Myocyte (in vitro differentiated cells): ENCODE measurements at places on chromosomes 1 and 21.

DNA sequence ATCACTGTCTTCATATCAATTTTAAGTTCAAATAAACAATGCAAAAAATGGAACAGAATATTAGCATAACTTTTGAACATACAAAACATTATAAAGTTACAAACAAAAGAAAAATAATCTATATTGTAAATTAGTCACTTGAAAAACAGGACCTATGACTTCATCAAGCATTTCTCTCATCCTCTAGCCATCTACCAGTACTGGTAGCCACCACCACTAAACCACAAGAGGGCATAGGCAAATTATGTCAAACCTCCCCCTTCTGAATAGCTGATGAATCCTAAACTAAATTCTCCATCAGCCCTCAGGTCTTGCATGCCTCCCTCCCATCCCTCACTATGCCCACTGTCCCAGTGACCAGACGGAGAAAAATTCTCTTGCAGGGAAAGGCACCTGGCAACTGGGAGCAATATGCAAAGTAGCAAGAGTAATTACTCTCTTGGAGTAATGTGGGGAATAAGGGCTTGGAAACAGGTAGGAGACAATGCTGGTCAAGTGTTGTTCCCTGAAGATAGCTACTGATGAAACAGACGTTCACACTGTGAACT lies 37.1 kb downstream of the SSX2IP start:
- DNase-seq, result peak; percentile 19

DNA sequence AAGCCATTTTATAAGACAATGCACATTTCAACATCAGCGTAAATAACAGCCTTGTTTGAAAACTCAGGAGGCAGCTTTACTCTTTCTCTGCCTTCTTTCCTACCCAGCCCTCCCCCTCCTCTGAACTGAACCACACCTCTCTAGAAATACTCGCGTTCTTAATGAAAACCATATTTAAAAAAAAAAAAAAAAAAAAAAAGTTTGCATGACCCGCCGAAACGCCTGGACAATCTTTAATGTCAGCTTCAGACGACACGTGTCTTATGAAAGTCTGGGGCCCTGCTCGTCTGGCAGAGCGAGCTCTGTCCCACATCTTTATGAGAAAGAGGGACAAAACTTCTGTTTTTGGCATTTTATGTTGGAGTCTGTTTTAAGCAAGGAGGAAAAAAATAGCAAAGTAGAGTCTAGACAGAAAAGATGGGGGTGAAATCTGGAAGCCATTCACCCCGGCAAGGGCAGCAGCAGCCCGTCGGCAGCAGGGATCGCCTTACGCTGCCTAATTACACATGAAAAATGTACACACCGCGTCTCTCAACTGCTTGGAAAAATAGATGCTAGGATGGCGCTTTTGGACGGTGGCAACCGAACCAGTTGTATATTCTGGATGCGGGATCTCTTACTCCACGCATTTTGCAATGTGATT lies 130.4 kb upstream of the ETS2 start:
- no peak for DNase-seq

DNA sequence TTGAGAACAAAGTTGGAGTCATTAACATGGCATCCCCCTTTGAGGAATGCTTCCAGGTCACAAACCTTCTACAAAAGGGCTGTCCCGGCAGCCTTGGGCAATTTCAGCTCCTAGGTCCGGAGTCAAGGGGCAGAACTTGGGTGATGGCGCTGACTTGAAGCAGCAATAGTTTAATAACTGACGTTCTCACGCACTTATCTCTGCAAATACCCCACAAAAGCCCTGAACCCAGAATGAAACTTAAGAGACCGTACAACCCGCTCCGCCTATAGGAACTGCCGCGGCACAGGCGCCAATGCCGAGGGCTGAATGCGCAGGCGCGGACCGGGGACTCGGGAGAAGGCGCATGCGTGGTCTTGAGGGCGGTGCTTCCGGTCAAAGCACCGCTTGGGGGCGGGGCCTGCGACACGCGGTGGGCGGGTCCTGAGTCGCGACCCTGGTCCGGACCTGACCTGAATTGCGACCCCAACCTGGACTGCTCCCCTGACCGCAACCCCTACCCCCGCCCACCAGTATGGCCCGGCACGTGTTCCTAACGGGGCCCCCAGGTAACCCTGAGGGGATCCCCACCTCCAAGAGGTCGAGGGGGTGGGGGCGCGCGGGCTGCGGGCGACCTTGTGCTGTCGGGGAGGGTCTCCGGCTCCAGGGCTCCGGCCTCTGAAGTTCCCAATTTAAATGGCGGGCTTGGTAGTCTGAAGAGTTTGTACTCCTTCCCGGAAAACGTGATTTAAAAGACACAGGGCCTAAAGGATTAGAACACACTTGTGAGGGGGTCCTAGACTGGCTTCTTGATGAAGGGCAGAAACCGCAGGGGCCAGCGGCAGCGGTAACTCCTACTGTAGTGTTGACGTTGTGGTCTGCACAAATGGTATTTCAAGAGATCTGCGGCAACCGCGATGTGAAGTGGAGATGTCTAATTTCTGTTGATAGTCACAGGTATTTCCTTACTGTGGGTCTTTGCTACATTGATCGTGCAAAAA lies at the start of gene NTPCR:
NTPCR (plus strand) TSS at position 415 of the 980 bp plus-strand sequence; CDS start at position 515, 100 bp downstream.
- peak; percentile 94 for DNase-seq

GRCh38 chr1:7630378-7630777 lies 140.7 kb upstream of the VAMP3 start:
- no peak for DNase-seq

DNA sequence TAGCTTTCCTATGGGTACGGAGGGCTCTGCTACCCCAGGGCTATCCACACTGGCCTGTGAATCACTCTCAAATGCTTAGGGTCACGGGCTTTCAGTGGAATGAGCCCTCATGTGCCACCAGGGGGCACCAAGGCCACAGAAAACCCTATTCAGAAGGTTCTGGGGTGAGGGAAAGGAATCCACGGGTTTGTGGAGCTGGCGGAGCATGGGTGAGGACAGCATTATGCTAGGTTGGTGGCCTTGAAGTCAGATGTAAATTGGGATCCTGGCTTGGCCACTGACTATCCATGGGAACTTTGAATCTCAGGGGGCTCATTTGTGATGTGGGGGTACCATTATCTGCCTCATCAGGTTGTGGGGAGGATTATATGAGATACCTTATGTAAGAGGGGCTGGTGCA lies 5.1 kb upstream of the LAMTOR5 start:
- DNase-seq, result peak; percentile 78

GRCh38 chr1:209356976-209357377 lies 226.5 kb upstream of the CAMK1G start:
- no peak for DNase-seq

GRCh38 chr1:25442178-25442577 lies 11.5 kb downstream of the MACO1 start:
- no peak for DNase-seq

DNA sequence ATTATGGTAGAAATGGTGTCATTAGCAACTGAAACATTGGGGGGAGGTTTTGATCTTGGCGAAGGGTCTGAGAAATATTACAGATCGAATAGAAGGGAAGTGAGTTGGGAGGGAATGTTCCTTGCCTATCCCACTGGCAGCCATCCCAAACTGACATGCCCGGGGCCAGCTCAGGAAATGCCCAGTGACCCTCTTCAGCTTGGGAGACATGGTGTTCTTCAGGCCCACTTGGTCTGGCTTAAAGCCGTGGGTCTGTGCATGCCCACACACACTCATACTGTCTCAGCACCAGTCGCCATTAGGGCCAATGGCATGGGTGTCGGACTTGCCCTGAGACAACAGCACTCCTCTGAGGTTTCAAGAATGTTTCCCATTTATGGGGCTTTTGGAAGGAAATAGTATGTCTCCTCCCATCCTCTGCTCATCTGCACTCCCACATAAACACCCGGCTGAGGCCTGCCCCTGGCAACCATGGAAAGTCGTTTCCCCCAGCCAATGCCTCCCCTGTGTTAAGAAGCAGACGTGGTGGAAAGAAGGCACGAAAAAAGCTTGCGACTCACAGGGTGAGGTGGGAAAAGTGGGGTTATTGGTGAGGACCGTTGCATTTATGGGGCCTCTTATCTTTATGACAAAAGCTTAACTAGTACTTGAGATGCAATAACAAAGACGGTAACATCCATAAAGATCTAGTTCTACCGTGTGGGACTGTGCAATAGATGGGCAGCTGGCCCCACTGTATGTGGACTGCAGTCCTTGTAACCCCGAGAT lies 2.0 kb downstream of the RNF186 start:
- DNase-seq, result no peak

DNA sequence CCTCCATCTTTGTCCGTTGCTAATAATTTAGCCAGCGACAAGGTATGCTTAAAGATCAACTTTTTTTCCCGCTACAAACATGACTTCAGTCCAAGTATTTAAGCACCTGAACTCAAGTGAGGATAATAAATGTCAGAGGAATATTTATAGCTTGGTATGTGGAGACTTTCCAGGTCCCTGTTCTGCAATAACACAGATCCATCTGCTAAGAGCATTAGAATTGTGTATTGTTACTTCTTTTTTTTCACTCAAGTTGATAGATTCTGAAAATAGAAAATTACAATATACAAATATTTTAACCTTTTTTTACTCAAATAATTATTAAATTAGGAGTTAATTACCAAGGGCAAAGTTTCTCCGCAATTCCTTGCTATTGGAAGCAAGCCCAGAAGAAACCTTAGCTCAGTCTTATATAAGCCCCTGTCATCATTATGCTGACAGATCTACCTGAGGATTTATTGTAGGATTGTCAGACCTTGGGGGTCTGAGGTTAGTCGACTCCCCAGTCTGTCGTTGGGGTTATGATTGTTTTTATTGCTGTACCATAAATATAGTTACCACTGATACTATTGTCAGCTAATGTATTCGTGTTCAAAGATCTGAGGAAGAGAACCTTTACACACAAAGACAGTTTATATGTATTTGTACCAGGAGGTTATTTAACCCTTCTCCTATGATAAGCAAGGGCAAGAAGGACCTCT lies 337.9 kb downstream of the TBX15 start:
- no peak for DNase-seq

GRCh38 chr1:239718571-239718970 lies 332.2 kb downstream of the CHRM3 start:
- DNase-seq, result no peak

DNA sequence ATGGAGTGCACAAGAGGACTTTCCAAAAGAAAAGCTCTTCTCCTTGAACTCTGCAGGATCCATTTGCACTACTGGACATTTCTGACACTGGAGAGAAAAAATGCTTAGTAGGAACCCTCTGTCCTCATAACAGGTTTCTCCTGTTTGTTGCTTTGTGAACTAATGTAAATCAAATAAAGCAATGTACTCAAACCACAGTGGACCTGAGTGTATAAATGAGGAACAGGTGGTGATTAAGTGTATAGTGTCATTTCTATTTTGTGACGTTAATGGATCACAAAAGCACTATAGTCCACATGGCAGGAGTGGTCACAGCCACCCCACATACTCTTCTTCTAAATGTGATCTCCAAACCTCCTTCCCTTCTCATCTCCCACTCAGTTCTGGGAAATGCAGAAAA lies 268.4 kb upstream of the DUSP10 start:
- no peak for DNase-seq

- no peak for DNase-seq
Observed at GRCh38 chr1:72637593-72637992, 355.3 kb upstream of the NEGR1 start.

DNA sequence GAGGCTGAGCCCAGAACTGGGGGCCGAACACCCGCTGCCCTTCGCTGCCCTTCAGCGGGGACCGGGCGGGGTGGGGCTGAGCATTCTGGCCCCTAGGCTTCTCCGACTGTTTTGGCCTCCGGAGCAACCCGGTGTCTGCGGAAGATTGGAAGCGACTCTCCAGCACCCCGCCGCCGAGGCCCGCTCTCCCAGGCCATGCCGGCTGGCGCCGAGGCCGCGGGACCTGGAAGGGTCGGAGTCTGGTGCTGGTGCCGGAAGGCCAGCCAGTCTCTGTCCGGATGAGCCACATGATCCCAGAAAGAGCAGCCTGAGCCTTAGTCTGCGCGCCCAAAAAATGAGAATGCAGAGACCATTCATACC lies 272.0 kb downstream of the FOXD2 start:
- no peak for DNase-seq

GRCh38 chr1:220808345-220809186 lies 21.9 kb downstream of the MTARC1 start:
- DNase-seq, result peak; percentile 79

GRCh38 chr1:235093013-235093695 lies 35.5 kb downstream of the TOMM20 start:
- DNase-seq, result peak; percentile 63

DNA sequence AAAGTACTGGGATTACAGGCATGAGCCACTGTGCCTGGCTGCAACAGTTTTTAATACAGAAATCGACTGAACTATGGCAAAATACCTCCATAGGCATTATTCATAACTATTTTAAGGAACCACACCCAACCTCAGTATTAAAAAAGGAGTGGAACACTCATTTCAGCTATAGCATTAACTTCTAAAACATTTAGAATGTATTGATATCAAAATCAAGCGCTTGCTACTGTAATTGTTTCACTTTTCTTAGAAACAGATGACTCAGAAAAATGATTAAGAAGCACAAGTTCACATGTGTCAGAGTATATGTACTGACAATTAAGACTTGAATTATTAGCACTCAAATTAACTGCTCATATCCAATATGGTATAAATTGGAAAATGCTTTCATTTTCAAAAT lies 15.1 kb downstream of the AIDA start:
- DNase-seq, result no peak

GRCh38 chr21:26385721-26386120 lies 187.4 kb downstream of the CYYR1 start:
- peak; percentile 46 for DNase-seq

- no peak for DNase-seq
Observed at GRCh38 chr1:67795179-67795912, 37.9 kb downstream of the GNG12 start.

GRCh38 chr1:148308832-148309458 lies 156.9 kb upstream of the NBPF11 start:
- no peak for DNase-seq
